ENCODE measurements at places on chromosomes 13 and 19.

GRCh38 chr19:6092329-6093286 lies 17.7 kb downstream of the RFX2 start:
- DNase-seq: no peak

DNA sequence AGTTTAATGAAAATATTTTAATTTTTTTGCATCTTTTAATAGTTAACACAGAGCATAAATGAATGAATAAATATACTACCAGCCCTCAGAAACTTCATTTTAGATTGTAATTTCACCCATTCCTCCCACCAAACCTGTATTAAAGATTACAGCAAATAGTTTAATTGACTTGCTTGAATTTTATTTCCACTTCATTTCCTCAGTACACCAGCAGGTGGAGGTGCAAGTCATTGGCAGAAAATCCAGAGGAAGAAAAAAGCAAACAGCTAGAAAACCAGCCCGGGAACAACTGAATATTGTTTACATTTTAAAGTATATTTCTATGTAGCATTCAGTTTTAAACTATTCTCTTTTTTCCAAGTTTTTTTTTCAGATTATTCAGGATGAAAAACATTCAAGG lies 177.8 kb downstream of the OLFM4 start:
- DNase-seq: no peak

GRCh38 chr19:3062165-3063105 lies at the start of gene TLE5:
Gene TLE5, minus strand, starts transcription at chr19:3062495. Its CDS starts 295 bp downstream, at chr19:3062200.
- DNase-seq: no peak

DNA sequence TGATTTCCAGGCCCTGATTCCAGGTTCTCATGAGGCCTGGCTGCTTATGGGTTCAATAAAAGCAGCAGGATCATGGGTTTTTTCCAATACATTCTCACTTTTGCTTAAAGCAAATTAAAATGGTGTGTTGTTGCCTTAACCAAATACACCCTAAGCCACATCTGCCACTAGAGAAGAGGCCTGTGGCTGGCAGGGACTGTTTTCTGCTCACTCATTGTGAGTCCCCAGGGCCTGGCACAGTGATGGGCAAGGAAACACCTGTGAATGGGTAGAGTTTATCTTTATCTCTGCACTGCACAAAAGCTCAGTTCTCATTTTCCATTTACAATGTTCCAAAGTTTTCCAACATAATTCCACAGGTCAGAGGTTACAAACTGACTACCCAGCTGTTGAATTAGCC lies 726.0 kb downstream of the UQCRFS1 start:
- no peak for DNase-seq

DNA sequence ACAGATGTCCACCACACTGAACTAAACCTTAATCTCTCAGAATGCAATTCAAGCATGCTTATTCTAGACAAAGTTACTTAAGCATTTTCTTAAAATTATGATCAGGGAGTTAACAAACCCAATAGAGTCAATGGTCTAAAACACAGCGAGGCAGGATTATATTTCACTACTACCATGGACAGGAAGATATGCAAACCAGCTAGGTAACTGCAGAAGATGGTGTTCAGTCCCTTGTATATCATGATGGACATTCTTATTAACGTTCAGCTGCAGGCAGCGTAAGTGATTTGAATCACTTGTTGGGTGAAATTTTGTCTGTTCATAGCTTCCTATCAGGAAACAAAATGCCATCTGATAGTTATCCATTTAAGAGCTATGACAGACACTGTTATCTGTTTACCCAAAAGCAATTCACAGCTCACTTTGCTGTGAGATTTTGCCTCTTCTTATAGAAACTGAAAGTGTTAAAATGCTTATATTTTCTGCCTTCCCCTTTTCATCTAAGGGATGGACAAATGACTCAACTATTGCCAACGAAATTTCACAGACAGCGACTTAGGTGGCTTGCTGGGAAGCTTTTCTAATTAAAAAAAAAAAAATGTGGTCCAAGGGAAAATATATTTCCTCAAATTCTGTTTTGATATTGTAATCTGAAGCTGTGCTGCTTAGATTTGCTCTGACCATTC lies 591.9 kb downstream of the DACH1 start:
- no peak for DNase-seq

- no peak for DNase-seq
These were observed 10.6 kb downstream of the ERFL start for GRCh38 chr19:41917676-41918075.

DNA sequence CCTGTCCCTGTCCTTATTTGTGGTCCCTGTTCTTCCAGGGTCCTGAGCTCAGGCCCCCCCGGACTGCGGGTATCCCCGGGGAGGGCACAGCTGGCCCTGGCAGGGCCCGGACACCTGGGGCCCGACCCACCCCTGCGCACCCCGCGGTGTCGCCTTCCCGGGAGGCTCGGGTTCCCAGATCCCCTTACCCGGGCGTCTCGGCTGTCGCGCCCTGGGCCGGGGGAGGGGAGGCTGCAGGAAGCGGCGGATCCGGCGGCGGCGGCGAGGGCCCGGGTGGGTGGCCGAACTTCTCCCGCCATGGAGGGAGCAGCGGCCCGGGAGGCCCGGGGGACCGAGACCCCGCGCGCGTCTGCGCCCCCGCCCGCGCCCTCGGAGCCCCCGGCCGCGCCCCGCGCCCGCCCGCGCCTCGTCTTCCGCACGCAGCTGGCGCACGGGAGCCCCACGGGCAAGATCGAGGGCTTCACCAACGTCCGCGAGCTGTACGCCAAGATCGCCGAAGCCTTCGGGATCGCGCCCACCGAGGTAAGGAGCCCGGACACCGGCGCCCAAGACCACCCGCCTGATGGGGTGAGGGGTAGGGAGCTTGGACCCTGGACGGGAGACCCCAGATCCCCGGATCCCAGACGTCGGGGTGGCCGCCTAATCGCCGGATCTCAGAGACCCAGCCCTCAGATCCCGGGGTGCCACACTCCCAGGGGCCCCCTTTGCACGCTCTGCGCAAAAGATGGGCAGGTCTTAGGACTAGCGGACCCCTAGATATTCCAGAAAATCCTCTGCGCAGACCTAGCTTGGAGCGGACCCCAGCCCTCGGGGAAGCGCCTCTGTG lies at the start of gene GIPC3:
Gene GIPC3 (plus strand): TSS at position 178 of the 826 bp plus-strand sequence. CDS start 120 bp downstream, at position 298.
- DNase-seq: no peak

DNA sequence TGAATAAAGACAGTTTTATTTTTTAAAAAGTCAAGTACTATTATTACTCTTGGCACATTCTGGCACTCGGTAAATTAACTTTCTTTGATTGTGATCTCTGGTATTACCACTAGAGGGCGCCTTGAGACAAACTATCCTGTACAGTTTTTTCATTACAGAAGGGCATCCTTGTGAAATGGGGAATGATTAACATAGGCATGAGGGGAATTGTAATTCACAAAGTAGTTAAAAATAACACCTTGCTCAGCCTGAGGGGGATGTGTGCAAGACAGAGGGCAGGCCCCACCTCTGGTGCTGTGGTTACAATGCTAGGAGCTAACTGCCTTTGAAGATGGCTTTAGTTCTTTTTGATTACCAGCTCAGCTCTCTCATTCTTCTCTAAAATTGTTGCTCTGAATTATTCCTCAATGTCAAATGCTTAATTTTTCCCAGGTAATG lies 24.2 kb upstream of the C1QTNF9B start:
- no peak for DNase-seq

DNA sequence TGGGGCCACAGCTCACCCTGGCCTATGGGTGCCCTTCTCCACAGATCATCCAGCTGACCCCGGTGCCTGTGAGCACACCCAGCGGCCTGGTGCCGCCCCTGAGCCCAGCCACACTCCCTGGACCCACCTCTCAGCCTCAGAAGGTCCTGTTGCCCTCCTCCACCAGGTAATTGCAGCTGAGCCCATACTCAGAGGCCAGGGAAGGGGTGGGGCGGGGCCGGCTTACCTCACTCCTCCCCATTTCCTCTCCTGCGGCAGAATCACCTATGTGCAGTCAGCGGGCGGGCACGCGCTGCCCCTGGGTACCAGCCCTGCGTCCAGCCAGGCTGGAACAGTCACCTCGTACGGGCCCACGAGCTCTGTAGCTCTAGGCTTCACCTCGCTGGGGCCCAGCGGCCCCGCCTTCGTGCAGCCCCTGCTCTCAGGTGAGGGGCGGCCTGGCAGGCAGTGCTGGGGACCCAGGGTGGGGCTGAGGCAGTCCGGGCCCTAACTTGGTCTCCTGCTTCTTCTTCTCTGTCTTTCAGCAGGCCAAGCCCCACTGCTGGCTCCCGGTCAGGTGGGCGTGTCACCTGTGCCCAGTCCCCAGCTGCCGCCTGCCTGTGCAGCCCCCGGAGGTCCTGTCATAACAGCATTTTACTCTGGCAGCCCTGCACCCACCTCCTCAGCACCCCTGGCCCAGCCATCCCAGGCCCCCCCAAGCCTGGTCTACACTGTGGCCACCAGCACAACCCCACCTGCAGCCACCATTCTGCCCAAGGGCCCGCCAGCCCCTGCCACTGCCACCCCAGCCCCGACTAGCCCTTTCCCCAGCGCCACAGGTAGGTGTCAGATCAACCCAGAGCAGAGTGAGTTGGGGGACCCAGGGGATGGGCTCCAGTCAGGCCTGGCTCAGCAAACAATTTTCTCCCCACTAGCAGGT lies 9.6 kb upstream of the PRR19 start:
- no peak for DNase-seq

- no peak for DNase-seq
These were observed 656 bp upstream of the ZNF324 start for GRCh38 chr19:58466089-58466759.

- DNase-seq: no peak
These were observed 296.6 kb downstream of the RFC3 start for GRCh38 chr13:34114581-34114980.

- DNase-seq: no peak
These were observed 336.0 kb downstream of the TEX29 start for GRCh38 chr13:111656439-111656838.

GRCh38 chr19:6058518-6059201 lies 51.6 kb downstream of the RFX2 start:
- no peak for DNase-seq

DNA sequence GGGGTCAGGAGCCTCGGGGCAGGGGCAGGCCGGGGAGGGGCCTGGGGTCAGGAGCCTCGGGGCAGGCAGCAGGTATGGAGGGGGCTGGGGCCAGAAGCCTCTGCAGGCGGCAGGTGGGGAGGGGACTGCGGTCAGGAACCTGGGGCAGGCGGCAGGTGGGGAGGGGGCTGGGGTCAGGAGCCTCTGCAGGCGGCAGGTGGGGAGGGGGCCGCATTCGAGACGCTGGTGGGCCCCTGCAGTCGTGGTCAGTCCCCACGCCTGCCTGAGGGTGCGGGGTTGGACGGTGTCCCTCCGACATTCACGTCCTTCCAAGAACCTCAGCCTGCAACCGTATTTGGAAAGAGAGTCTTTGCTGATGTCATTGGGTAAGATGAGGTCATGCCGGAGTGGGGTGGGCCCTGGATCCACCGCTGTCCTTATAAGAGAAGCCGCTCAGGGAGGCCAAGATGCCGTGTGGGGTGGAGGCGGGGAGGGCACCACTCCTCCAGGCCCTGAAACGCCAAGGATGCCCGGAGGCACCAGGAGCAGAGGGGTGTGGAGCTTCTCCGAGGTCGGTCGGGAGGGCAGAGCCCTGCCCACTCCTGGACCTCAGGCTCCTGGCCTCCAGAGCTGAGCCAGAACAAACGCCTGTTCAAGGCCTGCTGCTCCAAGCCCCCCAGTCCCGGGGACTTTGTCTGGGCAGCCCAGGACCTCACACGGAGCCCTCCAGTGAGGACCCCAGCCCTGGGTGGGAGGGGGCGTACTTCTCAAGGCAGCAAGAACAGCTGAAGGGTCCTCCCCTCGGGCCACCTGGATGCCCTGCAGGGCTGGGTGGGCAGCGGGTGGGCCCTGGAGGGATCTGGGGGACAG lies 30.1 kb downstream of the PIP5K1C start:
- DNase-seq: no peak

DNA sequence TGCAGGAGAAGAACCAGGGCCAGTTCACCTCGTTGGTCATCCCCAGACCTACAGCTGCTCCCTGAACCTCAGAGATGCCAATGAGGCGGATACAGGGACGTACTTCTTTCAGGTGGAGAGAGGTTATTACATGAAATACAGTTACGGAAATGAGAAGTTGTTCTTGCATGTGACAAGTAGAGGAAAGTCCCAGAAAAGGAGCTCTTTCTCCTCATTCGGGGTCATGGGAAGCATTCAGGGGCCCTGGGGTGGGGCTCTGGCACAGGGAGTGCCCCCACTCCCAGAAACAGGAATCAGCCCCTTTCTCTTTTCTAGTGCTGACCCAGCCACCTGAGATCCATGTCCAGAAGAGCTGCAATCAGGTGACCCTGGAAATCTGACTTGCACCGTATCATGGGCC lies 4.5 kb upstream of the SIGLEC9 start:
- DNase-seq: no peak

DNA sequence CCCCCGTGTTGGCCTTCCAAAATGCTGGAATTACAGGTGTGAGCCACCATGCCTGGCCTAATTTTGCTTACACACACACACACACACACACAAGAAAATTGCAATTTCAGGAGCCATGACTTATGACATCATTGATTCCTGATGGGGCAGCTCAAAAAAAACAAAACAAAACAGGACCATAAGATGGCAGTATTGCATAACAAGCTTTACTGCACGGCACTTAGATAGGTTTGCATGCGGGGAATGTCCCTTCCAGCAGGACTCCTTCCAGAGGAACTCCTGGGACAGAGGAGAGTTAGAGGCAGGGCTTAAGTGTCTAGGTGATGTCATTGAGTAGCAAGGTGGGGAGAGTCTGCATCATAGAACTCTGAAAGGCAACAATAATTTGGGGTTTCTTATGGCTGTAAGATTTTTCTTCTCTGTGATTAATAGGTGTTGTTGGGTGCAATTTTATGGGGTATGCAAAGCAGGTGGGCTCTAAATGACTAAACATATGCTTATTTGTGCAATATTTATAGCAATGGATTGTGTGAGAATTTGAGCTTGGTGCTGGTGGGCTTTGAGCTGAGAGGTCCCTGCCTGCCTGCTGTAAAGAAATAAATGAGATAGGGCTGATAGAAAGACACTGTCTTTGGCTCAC lies 9.0 kb upstream of the ACSBG2 start:
- no peak for DNase-seq

GRCh38 chr13:51834581-51835171 lies 10.3 kb downstream of the TMEM272 start:
- no peak for DNase-seq

DNA sequence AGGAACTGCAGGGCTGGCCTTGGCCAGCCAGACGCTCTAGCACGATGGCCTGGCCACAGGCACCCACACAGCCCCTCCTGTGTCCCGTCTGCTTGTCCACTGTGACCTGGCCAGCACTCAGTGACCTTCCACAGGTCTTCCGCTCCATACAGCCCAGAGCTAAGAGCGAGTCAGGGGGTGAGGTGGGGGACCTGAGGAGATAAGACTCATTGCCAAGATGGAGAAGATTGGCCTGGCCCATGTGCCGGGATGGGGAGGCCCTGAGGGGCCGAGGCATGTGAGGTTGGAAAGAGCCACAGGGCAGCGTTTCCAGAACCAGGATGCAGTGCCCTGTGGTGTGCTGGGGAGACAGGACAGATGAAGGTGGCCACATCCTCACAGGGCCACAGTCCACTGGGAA lies 10.2 kb upstream of the SLC7A9 start:
- no peak for DNase-seq
